ENCODE measurements at places on chromosomes 1 and 21. TPM values are rescaled to one million over a fixed set of nuclear protein-coding genes. Genes with fewer than 3 reads are reported as not detected.

DNA sequence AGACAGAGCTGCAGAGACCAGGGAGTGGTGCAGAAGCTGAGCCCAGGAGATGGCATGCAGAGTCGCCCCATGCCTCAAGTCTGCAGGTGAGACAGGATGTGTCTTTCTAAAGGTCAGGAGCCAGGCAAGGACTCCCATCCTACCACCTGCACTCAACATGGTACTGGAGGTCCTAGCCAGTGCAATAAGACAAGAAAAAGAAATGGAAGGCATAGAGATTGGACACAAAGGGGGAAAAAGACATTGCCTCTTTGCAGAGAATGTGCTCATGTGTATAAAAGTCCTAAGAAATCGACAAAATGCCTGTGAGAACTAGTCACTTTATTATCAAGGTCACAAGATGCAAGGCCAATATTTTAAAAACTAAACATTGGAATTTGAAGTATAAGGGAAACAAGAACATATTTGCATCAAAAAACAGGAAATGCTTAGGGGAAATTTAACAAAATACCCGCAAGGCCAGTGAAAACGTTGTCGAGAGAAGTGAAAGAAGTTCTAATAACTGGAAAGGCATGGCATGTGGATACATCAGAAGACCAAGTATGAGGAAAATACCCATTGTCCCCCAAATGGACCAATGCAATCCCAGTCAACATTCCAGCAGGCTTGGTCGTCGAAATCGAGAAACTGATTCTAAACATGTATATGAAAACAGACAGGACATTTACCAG is 13.2 kb upstream of the PRXL2B start:
- DNase-seq: no peak

DNA sequence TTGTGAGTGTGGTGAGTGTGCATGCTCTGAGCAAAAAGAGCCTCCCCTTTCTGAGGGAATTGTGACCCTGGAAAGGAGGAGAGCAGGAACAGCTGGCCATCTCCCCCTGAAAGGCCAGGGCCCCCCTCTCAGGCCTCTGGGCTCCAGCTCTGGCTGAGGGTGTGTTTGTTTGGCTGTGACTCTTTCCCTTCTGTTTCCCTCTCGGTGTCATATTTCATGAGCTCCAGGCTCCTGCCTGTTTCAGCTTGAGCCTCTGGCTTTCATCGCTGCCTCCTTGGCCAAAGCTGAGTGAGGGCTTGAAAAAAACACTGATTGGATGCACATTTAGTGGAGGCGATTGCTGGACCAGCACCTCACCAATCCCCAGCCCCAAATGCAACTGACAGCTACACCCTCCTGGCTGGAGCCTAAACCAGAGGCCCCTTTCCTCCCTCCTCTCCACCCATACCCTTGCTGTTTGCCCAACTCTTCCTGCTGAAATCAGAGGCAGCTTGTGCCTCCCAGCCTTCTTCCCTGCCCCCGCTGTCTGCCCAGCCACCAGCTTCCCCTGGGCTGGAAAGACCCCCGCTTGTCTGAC is 64.1 kb downstream of the DDR2 start:
- peak; percentile 98 for DNase-seq

DNA sequence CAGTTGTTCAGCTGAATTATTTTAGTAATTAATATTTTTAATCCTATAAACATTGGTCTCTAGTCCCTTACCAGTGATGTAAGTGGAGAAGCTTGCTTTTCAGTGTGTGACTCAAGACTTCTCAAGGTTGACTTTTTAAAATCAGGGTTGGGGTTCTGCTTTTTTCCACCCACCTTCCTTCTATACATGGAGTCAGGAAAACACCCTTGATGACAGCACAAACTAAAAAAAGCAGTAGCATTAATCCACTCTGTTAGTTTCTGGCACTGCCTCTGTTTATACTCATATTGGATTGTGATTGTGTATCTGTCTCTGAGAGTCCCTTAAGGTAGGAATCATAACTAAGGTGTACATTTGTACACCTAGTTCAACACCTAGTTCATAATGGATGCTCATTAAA is 8.3 kb upstream of the PLEKHO1 start:
- no peak for DNase-seq

The ST6GALNAC5 gene
- 9.6 TPM for total RNA-seq

DNA sequence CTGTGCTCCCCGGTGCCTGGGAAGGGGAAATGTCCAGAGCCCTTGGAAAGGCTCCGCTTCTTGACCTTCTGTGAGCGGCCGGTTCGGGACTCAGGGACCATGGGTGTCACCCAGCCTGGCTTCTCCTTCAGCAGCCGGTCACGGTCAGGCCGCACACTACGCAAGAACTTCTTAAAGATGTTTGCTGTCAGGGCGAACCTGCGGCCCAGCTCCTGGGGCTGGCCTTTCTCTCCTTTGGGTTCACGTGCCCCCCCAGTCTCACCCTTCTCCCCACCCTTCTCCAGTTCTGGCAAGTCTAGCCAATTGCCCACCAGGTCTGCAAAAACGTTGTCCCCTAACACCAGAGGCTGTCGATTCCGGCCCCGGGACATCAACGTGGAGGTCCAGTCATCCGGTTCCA is 12.1 kb downstream of the INKA2 start:
- no peak for DNase-seq

DNA sequence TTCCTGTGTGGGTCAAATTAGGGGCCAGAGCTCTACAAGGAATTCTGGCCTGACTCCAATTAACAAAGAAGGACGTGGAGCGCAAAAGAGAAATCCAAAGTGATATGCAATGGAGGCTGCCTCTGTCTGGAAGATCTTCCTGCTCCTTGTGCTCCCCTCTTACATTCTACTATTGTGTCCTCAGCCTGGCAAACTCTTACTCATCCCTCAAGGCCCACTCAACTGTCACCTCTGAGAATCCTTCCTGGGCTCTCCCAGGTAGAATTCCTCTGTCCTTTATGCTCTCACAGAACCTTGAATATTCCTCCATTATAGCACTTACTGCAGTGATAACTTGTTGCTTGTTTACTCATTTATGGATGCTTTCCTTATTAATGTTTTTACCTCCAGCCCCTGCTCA is 31.4 kb downstream of the KCNC4 start:
- DNase-seq: no peak

The RCSD1 gene
- 11.5 TPM for total RNA-seq

DNA sequence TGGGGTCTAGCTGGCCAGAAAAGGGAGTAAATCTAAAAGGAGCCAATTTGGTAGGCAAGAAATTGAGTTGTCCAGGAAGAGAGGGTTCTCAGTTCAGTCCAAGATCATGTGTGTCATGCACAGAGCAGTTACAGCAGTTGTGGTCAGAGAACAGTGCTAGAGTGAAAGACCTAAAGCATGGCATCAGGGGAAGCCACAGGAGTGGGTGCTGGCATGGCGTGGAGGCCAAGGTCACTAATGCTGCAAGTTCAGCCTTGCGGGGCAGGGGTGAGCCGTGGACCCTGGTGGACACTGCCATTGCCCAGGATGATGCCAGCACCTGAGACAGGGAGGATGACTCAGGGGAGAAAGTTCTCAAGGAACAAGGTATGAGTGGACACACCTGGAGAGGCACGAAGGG is 16.6 kb upstream of the TMEM125 start:
- DNase-seq: no peak

- no peak for DNase-seq
Measured at GRCh38 chr21:33039536-33039935, 13.8 kb downstream of the OLIG2 start.

The RSPO1 gene
- total RNA-seq: 23.3 TPM

- DNase-seq: no peak
Measured at GRCh38 chr1:231278100-231278790, 37.2 kb downstream of the GNPAT start.

DNA sequence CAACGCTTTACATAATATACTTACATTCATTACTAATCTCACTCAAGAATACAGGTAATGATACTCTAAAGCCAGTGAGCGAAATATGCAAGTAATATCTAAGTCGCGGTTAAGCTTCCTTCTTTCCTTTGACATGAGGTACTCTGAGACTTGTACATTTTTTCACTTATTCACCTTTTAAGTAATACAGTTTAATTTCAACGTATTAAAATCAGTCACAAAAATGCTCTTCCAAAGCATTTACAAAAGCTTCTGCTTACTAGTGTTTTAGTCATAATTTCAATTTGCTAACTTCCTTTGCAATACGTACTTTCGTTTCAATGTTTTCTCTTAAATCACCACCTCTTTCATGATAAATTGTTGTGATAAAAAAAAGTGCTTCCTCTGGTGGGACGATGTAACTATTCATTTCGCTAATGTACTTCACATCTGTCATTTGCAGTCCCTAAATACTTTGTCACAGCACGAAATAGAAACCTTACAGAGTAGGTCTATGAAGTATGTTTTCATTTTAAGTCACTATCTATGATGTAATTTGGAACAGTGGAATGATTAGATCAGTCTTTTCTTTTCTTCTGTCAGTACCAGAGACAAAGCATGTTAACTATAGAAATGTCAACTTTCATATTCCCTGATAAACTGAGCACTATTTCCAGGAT is 34.0 kb upstream of the ADGRL4 start:
- DNase-seq: no peak

The ARHGEF11 gene
- total RNA-seq: 29.2 TPM

- DNase-seq: no peak
Measured at GRCh38 chr1:30743584-30744059, 14.0 kb downstream of the LAPTM5 start.

DNA sequence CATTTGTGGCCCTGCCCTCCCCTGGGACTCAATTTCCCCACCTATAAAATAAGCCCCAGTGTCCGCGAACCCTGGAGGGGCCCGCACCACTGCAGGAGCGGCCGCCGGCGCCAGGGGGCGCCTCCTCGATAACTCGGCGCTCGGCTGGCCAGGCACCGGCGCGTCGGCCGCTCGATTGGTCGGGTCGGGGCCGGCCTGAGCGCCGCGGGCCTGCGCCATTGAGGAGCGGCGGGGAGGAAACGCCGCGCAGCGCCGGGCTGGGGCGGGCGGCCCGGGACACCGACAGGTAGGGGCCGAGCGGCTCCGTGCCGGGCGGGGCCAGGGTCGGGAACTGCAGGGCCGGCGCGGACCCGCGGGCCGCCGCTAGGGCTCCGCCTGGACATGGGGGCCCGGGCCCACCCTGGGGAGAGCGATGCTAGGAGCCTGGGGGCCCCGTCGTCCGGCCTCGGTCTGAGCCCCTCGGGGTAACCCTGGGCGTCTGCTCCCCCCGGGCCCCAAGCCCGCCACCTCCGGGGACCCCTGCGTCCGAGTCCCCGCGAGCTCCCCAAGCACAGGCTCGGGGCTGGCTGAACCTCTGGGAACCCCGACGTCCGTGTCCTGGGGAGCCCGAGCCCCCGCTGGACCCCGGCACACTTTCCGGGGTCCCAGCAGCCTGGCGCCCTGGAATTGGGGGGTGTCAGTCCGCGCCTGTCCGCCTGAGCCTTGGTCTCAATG is at the start of gene VPS13D:
TSS of gene VPS13D (plus strand) at position 196 of the 714 bp plus-strand sequence. CDS start 4,237 bp downstream, outside the sequence.
- DNase-seq: no peak

The OR2L13 gene
- not detected for total RNA-seq

GRCh38 chr1:41542196-41542930 is 57.9 kb upstream of the EDN2 start:
- DNase-seq: no peak

The APOBEC4 gene
- total RNA-seq: not detected

- no peak for DNase-seq
Measured at GRCh38 chr1:15605398-15606383, 11.6 kb upstream of the DDI2 start.

DNA sequence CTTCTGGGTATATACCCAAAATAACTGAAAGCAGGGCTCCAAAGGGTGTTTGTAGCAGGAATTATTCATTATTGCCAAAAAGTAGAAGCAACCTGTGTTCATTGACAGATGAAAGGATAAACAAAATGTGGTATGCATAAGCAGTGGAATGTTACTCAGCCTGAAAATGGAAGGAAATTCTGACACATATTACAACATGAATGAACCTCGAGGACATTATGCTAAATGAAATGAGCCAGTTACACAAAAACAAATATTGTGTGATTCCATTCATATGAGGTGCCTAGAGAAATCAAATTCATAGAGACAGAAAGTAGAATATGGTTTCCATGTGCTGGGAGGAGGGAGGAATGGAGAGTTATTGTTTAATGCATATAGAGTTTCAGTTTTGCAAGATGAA is 86.3 kb upstream of the ARTN start:
- no peak for DNase-seq

DNA sequence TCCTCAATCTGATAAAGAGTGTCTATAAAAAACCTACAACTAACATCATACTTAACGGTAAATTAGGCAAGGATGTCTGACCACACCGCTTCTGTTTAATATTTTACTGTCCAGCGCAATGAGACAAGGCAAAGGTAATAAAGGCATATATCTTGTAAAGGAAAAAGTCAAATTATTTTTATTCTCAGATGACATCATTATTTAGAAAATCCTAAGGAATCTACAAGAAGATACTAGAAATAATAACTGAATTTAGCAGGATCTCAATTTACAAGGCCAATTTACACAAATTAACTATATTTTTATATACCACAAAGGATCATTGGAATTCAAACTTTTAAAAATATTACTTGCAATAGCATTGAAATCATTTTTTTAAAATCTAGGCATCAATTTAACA is 29.4 kb downstream of the GJA4 start:
- DNase-seq: no peak

- no peak for DNase-seq
Measured at GRCh38 chr1:167301355-167301754, 80.7 kb downstream of the POU2F1 start.

DNA sequence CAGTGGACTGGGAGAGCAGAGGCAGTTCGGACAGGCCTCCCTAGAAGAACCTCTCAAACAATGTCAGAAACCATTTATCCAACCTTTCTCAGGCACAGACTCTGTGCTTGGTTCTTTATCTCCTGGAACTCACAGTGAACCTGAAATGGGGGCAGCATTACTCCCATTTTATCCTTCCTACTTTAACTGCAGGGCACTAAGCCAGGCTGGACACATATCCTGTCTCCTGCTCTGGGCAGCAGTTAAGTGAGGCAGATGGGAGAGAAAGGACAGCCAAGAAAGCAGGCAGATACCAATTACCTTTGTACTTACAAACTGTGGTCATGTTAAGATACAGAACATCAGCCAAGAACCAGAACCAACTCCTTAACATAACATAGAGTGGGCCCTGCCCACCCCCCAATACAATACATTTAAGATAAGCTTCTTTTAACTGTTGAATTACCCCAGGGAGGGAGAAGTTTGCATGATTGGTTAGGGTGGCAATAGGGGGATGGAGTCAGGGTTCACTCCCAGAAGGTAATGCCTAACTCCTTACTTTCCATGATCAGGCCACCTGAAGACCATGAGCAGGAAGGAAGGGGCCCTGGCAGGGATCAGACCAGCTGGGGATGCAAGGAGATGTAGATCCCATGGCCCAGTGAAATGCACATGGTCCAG is 10.9 kb downstream of the KDF1 start:
- no peak for DNase-seq

Data from vagina (tissue), 2 donors.